ENCODE measurements at places on chromosomes 16 and 17.

DNA sequence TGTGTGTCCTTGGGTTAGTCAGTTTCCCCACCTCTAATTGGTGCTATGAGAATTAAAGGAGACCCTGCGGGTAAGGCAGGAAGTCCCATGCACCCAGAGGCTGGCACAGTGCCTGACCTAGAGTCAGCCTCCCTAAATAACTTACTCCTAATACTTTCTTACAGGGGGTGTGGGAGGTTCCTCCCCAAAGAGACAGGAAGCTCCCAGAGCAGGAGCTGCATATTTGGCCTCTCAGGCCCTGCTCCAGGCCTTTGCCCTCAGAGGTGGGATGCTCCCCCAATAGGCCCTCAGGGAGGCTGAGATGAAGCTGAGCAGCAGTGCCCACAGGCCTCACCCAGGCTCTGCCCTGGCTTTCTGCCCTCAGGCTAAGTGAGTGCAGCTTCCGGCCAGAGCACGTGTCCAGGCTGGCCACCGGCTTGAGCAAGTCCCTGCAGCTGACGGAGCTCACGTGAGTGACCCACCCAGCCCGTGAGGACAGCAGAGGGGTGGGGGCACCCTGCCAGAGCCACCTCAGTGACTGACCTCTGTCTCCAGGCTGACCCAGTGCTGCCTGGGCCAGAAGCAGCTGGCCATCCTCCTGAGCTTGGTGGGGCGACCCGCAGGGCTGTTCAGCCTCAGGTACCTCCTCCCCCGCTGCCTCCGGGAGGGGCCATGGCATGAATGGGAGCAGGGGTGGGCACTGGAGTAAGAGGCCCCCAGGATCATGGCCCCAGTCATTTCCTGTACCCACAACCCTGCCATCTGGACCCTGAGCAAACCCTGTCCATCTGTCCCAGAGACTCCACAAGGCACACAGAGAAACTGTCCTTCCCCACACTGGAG lies 31.1 kb upstream of the CPNE2 start:
- no peak for DNase-seq

DNA sequence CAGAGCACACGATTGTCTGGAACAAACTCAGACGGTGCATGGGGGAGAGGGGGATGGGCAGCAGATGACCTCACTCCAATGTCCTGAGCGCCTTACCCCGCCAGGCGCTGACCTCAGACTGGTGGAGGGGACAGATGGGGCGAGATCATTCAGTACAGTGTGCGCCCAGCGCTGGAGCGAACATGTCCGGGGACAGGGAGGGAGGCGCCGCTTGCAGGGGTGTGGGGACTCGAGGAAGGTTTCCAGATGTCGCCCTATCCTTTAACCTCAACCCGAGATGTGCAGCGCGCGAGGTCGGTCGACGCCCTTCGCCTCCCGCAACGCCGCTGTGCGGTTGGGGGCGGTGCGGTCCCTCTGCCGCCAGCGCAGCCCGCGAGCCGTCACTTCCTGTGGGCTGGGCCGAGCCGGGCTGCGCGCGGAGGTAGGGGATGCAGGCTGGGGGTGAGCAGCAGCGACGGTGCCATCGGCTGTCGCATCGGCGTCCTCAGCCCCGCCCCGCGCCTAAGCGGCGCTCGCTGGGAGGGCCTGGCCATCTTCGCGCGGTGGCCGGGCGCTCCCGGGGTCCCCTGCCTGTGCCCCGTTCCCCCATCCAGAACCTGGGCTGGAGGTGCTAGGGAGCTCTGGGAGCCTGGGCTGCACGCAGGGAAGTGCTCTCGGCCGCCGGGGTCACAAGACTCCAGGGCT lies 5.3 kb upstream of the CDR2L start:
- peak; percentile 93 for DNase-seq

DNA sequence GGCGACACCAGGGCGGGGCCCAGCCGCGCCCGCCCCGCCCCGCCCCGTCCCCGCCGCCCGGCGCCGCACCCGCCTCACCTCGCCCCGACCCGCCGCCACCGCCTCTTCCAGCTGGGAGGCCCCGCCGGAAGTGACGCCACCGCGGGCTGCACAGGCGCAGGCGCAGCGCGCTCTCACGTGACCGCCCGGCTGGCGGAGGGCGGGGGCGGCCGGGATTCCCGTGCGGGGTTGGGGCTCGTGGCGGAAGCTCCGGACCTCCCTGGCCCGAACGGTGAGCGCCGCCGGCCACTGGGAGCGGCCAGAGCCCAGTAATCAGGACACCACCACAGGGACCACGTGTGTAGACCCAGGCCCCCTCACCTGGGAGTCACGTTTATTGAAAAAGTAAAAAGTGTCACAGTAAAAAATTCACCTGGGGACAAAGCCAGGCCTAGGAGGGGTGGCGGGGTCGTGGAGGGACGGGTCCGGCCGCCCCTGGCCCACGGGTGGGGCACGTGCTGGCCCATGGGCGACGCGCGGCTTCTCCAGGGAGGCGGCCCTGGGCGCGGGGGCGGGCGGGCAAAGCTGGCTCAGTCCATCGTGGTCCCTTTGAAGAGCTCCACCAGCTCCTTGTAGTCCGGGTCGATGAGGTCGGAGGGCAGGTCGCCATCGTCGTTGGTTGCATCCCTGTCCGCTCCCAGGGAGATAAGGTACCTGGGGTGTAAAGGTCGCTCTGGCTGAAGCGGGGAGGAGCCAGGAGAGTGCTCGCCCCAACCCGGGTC lies at the start of gene MCRIP1:
MCRIP1 (minus strand) TSS at position 132 of the 761 bp plus-strand sequence. CDS start 8,785 bp downstream, outside the sequence.
- peak; percentile 98 for DNase-seq

GRCh38 chr16:80390871-80391489 lies 149.8 kb upstream of the DYNLRB2 start:
- no peak for DNase-seq

DNA sequence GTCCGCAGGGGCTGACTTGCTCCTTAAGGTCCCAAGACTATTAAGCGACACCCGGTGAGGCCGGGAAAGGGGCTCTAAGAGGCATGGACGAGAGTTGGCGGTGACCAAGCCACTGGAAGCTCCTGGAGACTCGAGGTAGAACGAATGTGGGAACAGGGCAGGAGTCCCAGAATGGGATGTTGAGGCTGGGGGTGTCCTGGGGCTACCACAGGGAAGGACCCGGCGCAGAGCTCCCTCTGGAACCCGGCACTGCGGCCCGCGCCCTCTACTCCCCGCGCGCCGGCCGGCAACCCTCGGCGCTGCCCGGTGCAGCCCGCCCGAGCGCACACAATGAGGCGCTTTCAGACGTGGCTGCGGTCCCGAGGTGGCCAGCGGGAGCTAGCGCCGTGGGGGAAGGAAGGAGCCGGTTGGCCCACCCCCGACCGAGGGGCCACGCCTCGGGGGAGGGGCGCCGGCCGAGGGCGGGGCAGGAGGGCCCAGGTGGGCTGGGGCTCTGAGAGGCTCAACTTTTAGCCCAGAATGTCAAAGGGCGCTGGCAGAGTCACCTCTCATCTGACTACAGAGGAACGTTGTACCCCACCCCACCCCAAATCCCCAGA lies at the start of gene CHST6:
CHST6 (minus strand) TSS at position 366 of the 599 bp plus-strand sequence. CDS start 15,613 bp downstream, outside the sequence.
- DNase-seq = peak; percentile 69

GRCh38 chr16:66906916-66907836 lies 11.5 kb downstream of the CDH16 start:
- no peak for DNase-seq

GRCh38 chr17:57489321-57489720 lies 233.0 kb downstream of the MSI2 start:
- DNase-seq = no peak

DNA sequence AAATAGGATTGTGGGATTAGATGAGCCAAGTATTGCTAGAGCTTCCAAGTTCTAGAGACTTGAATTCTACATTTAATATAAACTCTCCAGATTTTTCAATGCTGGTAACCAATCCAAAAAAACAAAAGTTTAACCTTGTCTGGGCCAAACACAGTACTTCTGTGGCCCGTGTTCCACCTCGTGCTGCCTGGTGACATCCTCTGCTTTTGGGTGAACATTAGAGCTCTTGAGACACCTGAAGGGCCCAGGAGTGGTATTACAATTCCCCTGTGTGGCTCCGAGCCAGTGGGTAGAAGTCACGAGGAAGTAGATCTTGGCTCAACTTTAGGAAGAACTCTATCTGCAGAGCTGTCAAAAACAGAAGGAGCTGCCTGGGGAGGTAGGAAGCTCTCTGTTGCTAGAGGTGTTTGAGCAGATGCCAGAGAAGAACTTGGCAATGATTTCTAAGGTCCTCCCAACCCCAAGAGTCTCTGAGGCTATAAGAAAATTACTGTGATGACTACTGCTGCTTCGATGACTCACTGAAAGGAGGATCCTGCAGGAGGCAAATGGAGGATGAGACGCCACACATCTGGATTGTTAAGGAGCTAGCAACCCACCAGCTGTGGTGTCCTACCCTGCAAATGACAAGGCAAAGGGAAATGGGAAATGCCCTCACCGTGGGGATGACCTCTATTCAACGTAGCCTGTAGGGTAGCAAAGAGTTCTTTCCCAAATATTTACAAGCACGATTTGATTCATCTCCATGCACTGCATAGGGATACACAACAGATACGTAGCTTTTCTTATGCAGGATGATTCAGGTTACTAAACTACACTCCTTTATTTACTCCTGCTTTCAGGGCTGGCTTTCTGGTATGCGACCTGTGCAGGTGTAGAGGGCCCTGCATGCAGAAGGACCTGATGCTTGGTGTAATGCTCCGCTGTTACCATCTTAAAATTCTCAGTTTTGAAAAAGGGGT lies 45.8 kb upstream of the GAS7 start:
- DNase-seq = no peak

- DNase-seq = no peak
Observed at GRCh38 chr16:54817432-54817831, 113.2 kb upstream of the IRX5 start.

DNA sequence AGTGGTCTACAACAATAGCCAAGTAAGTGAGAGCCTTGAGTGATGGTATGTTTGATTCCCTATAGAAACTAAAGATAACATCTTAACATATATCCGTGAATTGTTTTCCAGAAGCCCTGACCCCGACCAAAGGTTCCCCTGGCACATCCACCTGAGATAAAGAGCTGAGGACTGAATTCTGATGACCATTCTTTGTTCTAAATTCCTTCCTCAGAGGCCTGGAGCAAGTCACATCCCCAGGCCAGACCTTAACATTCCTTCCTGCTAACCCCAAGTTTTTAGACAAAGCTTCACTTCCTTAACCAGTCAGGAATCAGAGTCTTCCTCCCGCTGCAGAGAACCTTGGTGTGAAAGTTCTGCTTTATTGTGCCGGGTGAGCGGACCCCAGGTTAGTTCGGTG lies 83.3 kb downstream of the PMP22 start:
- DNase-seq = no peak

GRCh38 chr16:67883872-67884261 lies 818 bp upstream of the NRN1L start:
- DNase-seq = peak; percentile 90

DNA sequence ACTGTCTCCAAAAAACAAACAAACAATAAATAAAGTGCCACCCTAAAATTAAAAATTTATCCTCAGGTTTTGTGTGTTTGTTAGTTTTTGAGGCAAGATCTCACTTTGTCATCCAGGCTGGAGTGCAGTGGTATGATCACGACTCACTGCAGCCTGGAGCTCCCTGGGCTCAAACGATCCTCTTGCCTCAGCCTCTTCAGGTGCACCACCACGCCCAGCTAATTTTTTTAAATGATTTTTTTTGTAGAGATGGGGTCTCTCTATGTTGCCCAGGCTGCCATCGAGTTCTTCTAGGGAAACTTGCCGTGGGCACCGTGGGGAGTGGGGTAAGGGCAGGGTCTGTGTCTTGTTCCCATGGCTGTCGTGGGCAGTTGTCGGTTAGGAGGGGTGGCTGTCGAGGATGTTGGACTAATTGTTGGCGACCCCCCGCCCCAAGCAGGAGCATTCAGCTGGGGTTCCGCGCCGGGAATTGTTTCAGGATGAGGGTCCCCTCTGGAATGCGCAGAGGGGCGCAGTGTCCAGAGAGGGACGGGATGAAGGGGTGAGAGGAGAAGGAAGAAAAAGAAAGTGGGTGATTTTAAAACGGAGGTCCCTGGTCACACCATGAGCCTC lies 1.1 kb upstream of the RNF213 start:
- DNase-seq = peak; percentile 67

- DNase-seq = no peak
Observed at GRCh38 chr16:57955572-57956188, 15.2 kb downstream of the CNGB1 start.

- no peak for DNase-seq
Observed at GRCh38 chr17:38460716-38461630, 32.7 kb downstream of the ARHGAP23 start.

GRCh38 chr17:28928061-28928460 lies 23.3 kb downstream of the PHF12 start:
- DNase-seq = peak; percentile 66

DNA sequence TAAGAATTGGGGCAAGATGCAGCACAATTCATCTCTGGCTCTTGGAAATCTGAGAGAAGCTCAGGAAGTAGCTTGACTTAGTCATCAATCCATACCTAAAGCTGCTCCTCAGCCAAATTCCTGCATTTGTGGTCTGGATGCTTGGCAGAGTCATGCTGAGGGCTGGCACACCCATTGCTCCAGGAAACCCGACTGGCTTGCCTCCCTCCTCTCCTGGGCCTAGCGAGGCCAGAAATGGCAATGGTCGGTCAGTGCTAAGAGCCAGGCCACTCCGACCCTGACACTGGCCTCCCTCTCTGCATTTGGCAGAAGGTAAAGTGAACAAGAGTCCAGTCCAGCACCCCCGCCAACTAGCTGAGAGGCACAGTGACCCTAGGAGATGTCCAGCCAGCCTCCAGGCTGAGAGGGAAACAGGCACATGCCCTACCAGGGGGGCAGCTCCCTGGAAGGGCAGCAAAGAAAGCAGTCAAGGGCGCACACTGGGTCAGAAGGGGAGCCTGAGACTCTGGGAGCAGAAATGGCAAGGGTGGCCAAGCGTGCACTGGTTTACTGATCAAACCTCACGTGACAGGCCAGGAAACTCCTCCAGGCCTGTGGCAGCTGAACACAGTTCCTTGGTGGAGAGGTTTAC lies 10.0 kb downstream of the POLDIP2 start:
- DNase-seq = peak; percentile 33

DNA sequence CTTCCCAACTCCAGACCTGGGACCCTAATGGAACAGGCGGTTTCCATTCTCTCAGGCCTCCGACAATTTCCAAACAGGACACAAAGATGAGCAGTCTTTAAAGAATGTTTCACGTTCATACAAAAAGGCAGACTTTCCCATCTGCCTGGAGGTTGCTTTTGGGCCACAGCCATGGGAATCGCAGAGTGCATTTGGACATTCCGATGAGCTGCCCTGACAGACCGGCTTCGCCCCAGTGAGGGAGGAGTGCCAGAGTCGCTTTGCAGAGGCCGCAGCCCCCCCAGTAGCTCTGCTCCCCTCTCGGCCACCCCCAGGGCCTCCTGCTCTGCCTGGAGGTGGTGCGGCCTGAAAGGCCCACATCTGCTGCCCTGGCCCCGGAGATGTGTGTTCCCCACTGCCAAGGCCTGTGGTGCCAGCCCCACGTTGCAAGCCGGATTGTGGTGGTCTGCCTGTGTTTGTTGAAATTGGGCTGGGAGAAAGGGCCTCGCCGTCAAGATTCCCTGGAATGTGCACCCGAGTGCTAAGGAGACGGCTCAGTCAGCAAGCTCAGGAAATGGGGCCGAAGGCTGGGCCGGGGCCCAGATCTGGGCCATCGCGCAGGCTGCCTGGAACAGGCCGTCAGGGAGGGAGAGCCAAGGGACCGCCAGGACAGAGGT lies 89.8 kb downstream of the C16orf95 start:
- no peak for DNase-seq
